ENCODE measurements at places on chromosomes 3 and 15. TPM values are rescaled to one million over a fixed set of nuclear protein-coding genes. Genes with fewer than 3 reads are reported as not detected.
A peak's percentile ranks its signal among the peaks of the same experiment; 100 is the strongest.

The NR2F2 gene
- 66.9 TPM for polyA plus RNA-seq

The HPS3 gene
- 22.8 TPM for polyA plus RNA-seq

DNA sequence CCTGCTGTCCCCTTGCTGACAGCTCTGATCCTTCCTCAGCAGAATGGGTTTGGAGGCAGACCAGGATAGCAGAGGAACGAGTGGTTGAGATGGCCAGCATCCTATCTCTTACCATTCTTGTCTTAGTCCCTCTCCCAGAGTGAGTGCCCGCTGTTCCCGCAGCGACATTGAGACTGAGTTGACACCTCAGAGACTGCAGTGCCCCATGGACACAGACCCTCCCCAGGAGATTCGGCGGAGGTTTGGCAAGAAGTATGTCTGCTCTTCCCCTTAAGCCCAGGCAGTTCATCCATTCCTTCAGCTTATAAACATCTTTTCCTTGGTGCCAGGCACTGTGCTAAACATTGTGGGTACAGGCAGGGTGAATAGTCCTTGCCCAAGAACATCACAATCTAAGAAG is 21.2 kb downstream of the DUOX1 start:
- no peak for DNase-seq

DNA sequence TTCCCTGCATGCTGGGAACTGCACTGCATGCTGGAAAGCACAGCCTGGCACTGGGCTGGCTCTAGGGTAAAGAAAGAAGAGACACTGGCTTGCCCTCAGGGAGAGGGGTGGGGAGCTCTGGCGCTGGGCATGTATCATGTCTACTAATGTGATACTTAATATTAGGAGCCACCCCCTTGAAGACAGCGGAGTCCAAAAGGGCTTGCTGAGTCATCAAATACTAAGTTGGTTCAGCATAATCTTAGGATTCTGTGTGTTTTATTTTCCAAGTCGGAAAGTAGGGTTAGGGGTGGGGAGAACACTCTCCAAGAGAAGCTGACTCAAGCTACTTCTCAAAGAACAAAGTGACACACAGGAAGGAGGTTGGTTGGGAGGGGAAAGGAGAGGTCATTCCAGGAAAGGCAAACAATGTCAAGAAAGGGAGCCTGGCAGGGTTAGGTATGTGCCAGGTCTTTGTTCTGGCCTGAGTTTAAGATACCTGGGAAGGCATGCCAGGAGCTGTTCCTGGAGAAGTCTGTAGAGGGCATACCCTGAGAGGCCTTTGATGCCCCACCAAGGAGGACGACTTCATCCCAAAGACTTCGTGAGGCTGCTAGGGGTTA is 237.8 kb upstream of the NR2E3 start:
- no peak for DNase-seq

DNA sequence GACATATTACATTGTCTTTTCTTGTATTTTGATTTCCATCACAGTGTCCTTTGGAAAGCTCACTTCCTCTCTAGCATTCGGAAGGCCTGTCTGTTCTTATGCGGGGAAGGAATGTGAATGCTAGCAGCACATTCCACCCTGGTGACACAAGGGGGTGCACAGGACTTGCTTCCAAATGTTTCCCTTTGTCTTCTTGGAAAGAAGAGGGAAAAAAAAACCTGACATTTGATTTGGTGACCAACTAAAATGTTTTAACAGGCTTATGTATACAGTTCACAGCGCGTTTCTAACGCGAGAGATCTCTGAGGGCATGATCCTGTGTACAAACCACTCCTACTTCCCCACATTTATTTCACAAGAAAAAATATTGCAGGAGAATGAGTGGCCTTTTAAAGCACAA is 107.6 kb upstream of the FXR1 start:
- no peak for DNase-seq

GRCh38 chr3:13037458-13038117 is 35.6 kb downstream of the IQSEC1 start:
- DNase-seq, result no peak

DNA sequence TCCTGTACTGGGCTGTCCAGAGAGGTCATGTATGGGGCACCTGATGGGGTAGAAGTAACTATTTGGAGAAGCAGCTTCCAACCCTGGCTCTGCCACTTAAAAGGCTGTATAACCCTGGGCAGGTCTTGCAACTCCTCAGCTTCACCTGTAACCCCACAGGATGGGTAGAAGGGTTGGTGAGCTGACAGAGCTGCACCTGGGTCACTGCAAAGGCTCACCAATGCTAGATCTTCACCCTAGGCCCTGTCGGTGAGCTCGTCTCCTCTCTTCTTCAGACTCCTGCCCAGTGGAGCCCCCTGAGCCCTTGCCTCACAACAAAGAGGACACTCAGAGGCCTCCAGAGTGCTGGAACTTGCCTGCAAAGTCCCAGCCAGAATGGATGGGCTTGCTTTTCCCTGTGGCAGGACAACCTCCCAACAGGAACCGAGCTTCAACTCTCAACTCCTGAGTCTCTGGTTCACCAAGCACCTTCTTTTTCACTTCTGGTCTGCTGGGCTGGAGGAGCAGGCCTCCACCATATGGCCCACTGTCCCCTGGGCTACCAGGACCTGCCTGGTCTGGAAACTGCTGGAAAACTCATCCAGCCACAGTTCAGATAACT is 45.9 kb downstream of the XXYLT1 start:
- no peak for DNase-seq

DNA sequence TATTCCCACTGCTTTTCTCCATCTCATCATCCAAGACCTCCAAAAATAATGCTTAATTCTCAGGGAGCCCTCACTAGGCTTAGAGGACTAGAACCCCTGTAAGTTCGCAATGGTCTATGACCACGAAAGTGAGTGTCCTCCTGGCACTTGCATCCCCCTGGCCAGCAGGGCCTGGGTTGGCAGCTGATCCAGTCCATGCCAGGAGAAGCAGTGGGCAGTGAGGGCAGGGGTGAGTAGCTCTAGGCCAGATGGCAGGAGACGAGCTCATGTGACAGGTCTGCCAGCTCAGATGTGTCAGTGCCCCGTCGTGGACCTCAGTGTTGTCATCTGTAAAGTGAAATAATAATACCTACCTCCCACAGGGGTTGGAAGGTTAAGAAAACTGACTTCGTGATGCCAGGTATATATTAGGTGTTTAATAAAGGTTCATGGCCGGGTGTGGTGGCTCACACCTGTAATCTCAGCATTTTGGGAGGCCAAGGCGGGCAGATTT is 11.1 kb downstream of the GP5 start:
- no peak for DNase-seq

GRCh38 chr3:25335356-25335755 is 92.7 kb upstream of the RARB start:
- DNase-seq, result no peak

- no peak for DNase-seq
Measured at GRCh38 chr3:136276049-136276755, 26.1 kb downstream of the PCCB start.

- no peak for DNase-seq
Measured at GRCh38 chr3:28947061-28947460, 333.8 kb upstream of the RBMS3 start.

- peak; percentile 84 for DNase-seq
Measured at GRCh38 chr3:151305060-151305774, 11.4 kb downstream of the GPR87 start.

- no peak for DNase-seq
Measured at GRCh38 chr15:37124331-37124730, 24.0 kb upstream of the MEIS2 start.

GRCh38 chr15:73744293-73744692 is 8.9 kb downstream of the INSYN1 start:
- DNase-seq, result no peak

Measured in AG04450 (cell line).